ENCODE measurements at places on chromosomes 12 and 14.

DNA sequence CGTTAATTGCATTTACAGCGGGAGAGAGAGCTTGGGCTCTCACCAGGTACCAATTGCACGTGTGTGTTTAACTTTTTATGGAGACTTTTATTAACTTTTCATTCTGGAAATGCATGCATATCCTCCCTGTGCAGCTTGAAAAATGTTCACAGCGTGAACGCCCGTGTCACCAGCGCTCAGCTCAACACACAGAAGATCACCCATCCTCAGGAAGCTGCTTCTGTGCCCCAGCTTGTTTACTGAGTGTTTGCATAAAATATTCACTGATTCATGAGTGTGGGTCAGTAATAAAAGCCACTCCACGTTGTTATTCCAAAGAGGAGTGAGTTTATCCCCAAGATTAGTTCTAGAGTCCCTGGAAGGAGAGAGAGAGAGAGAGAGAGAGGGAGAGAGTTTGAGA lies 75.5 kb upstream of the FZD10 start:
- H3K36me3 ChIP-seq = peaks cover 4% of the 10 kb centered on the region
- no peak overlapping the region for H3K27ac ChIP-seq
- H3K27me3 ChIP-seq = no peaks in the 10 kb centered on the region
- no peak for DNase-seq
- H3K4me1 ChIP-seq = no peaks in the 10 kb centered on the region

GRCh38 chr12:12404297-12404696 lies 47.4 kb downstream of the BORCS5 start:
- DNase-seq = no peak
- no peak overlapping the region for H3K27ac ChIP-seq
- H3K27me3 ChIP-seq = no peaks in the 10 kb centered on the region
- H3K4me1 ChIP-seq = peaks cover 10% of the 10 kb centered on the region
- H3K4me3 ChIP-seq = no peak overlapping the region
- H3K36me3 ChIP-seq = peaks cover 6% of the 10 kb centered on the region

DNA sequence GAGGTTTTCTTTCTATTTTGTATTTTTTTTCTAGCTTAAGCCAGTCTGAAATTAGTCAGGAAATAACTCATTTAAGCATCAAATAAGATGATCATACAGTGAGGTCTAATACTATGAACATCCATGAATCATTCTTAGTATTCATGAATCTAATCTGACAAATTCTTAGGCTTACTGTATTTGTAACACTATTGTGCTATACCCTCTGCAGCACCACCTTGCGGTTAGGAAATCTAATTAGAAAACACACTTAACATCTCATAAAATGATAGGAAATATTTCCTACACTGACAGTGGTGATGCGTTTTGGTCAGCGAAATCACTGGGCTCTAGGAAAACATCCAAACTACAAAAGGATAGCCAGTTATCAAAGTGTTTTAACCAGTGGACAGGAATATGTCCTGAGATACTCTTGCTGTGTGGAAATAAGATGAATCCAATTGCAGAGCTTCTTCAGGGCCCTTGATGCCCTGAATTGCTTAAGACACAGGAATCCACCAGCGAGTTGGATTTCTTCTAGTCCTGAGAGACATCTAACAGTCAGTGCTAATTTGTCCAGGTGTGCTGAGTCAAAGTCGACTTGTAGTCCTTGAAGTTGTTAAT lies 109.3 kb upstream of the MYF6 start:
- H3K27ac ChIP-seq = peak overlapping the region; percentile 81
- H3K4me3 ChIP-seq = peak overlapping the region; percentile 45
- peaks cover 27% of the 10 kb centered on the region for H3K36me3 ChIP-seq
- no peaks in the 10 kb centered on the region for H3K27me3 ChIP-seq
- DNase-seq = peak; percentile 79

- no peak overlapping the region for H3K27ac ChIP-seq
- H3K36me3 ChIP-seq = no peaks in the 10 kb centered on the region
- DNase-seq = no peak
- H3K4me1 ChIP-seq = peaks cover 35% of the 10 kb centered on the region
These were observed 185.8 kb downstream of the STXBP6 start for GRCh38 chr14:24863968-24864684.

GRCh38 chr12:32146074-32146873 lies 39.6 kb downstream of the BICD1 start:
- DNase-seq = no peak
- no peaks in the 10 kb centered on the region for H3K27me3 ChIP-seq
- H3K27ac ChIP-seq = no peak overlapping the region
- peaks cover 10% of the 10 kb centered on the region for H3K4me1 ChIP-seq

GRCh38 chr14:94480809-94481208 lies 4.8 kb upstream of the SERPINA9 start:
- no peak for DNase-seq
- H3K36me3 ChIP-seq = 0 out of 2 replicates have a peak, but pooled peaks cover 5% of the 10 kb centered on the region
- H3K4me3 ChIP-seq = no peak overlapping the region
- no peaks in the 10 kb centered on the region for H3K27me3 ChIP-seq

DNA sequence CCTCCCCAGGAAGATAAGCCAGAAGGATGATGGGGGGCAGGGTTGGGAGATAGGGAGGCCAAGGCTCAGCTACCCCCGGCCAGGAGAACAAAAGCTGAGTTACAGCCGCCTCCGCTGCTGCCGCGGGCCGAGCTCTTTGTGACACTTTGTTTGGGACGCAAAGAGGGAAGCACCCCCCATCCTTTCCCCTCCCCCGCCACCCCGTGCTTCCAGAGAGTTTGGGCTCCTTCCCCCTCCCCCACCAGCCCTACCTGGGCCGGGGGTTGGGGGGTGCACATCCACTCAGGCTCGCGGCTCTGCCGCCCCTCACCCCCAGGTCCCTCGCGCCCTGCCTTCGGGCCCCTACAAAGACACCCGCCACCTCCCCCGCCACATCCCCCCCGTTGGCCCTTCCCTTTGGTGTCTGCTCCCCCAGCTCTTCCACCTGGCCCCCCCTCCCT lies 799 bp downstream of the ZNF219 start:
- H3K27me3 ChIP-seq = peaks cover 13% of the 10 kb centered on the region
- H3K27ac ChIP-seq = no peak overlapping the region
- no peaks in the 10 kb centered on the region for H3K36me3 ChIP-seq
- no peak for DNase-seq
- peak overlapping the region; percentile 67 for H3K4me3 ChIP-seq
- H3K4me1 ChIP-seq = peaks cover 37% of the 10 kb centered on the region

GRCh38 chr14:64540208-64541202 lies at the start of gene HSPA2:
Gene HSPA2, plus strand, starts transcription at chr14:64540741. Its CDS starts 109 bp downstream, at chr14:64540850.
- H3K36me3 ChIP-seq = peaks cover 20% of the 10 kb centered on the region
- peaks cover 5% of the 10 kb centered on the region for H3K27me3 ChIP-seq
- H3K27ac ChIP-seq = peak within 1 kb of the TSS; percentile 96
- peak; percentile 99 for DNase-seq
- peaks cover 47% of the 10 kb centered on the region for H3K4me1 ChIP-seq

Measured in HFFc6 (cell line).